ENCODE measurements at places on chromosomes 16 and 17.

DNA sequence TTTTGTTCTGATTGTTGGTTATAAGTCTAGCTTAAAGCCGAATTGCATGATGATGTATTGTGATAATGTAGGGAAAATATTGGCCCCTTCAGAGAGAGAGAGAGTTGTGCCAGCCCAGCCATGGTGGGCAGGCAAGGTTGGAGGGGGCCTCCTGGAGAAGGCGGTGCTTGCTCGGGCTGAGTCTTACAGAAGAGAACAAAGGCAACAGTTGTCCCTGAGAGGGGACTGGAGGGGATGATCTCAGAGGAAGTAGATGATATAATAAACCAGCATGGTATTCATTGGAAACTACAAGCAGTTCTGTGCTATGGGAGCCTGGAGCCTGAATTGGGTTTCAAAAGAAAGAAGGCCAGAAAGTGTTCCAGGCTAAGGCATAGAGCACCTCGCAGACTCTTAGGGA lies 173.8 kb downstream of the RPTOR start:
- DNase-seq: no peak

- DNase-seq: no peak
These were observed 1.6 kb upstream of the CDH5 start for GRCh38 chr16:66364959-66365306.

DNA sequence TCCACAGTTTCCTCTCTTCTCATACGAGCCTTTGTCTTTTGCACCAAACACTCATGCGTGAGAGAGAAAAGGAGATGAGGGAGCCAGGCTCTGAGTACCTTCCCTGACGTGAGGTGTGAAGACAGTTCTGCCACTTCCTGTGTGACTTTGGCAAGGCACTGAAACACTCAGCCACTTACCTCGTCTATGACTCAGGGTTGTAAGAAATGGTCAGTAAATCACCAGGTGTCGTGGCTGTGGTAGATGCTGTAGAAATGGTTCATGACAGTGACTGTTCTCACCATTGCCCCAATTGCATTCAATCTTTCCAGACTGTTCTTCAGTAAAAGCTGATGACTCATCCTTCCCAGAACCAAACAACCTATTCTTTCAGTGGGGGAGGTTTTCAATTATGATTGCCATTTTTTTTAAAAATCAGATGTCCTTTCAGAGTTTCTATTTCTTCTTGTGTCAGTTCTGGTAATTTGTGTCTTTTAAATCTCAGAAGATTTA lies 49.2 kb upstream of the CBFA2T3 start:
- no peak for DNase-seq

GRCh38 chr17:29135464-29135863 lies 44.7 kb downstream of the MYO18A start:
- DNase-seq: no peak

- DNase-seq: no peak
These were observed 58.7 kb downstream of the CMC2 start for GRCh38 chr16:80947708-80948625.

GRCh38 chr17:12140685-12141084 lies 120.0 kb downstream of the MAP2K4 start:
- no peak for DNase-seq

GRCh38 chr16:89455178-89455577 lies 35.2 kb downstream of the ANKRD11 start:
- no peak for DNase-seq

DNA sequence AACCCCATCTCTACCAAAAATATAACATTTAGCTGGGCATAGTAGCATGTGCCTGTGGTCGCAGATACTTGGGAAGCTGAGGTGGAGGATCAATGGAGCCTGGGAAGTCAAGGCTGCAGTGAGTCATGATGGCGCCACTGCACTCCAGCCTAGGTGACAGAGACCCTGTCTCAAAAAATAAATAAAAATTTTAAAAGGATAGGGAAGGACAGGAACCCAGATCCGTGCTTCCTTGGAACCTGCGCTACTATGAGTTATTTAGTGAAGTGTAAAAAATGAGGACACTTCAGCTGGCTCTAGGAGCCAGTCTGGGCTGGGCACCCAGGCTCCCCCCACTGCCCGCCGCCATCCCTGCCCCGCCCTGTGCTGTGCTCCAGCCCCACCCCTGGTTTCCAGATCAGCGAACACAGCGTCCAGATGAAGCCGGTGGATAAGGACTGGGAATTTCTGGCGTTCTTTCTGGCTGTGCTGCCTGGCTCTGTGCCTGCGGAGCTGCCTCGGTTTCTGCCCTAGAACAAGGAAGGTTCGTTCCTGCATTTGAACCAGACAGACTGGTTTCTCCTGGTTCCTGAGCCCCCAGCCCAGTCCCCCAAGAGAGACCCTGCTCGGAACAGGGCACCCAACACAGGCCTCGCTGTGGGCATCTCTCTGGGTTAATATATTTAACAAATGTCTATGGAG lies 18.5 kb downstream of the PLLP start:
- DNase-seq: no peak

GRCh38 chr17:30969989-30970830 lies 629 bp upstream of the RNF135 start:
- DNase-seq: no peak

GRCh38 chr17:77531002-77531401 lies 390.2 kb downstream of the SEC14L1 start:
- no peak for DNase-seq

DNA sequence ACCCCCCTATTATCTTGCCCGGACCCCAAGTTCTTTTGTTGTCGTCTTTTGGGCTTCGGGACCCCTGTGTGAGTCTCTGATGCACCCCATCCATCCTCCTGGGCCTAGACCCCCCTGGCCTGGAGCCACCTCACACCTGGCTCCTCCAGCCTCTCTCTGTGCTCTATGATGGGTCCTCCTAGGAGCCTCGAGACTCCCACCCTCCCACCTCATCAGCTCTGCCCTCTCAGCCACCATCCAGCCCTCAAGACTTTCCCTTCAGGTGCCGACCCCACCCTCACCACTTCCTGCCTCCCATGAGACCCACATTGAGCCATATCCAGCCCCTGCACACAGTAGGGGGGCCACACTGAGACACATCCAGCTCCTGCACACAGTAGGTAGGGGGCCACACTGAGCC lies 8.7 kb upstream of the ATP2A3 start:
- DNase-seq: no peak

DNA sequence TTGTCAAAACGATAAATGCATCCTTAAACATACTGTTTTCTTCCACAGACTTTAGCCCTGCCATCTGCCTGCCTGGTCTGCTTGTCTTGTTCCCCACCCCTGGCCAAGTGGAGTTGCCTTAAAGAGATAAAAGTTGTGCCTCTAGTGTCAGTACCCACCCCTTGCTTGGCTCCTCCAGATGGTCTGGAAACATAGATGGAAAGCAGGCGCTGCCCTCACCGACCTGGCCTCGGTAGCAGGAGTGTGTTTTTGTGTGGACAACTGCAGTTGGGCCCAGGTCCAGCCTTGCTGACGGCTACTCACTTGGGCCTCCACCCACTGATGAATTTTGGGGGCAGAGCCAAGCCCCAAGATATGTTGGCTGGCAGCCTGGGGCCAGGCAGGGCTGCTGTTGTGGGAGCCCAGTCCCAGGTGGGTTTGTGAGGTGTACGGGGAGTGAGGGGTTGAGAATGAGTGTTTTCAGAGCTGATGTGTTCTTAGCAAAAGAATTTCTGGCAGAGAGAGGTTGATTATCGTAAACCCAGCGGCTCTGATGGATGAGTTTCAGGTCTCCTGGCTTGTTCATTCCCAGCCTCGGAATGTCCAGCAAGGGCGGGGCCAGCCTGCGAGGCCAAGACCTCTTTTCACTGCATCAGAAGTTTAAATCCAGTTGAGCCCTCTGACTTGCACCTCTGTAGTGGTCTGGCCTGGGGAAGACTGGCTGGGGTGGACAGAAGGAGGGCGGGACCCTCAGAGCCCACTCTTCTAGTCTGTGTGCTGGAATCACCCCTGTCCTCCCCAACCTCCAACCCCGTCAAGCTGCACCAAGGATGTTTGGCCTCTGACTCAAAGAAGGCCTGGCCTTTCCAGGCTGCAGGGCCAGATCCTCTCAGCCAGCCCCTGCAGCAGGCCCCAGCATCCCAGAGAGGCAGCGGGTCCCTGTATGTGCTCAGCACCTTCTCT lies 179.7 kb downstream of the RAB11FIP4 start:
- no peak for DNase-seq
